SJSA1 (cell line): ENCODE measurements at places on chromosomes 5 and 9. TPM values are rescaled to one million over a fixed set of nuclear protein-coding genes. Genes with fewer than 3 reads are reported as not detected.

DNA sequence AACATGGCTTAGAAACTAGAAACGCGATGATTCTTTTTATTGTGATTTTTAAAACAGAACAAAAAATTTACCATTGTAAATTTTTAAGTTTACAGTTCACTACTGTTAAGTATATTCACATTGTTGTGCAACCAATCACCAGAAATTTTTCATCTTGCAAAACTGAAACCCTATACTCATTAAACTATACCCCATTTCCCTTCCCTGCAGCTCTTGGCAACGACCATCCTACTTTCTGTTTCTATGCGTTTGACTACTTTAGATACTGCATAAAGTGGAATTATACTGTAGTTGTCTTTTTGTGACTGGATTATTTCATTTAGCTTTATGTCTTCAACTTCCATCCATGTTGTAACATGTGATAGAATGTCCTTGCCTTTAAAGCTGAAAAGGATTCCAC, 52.5 kb downstream of the SPOCK1 start:
- H3K27ac ChIP-seq = no peak overlapping the region
- DNase-seq = no peak
- H3K4me1 ChIP-seq = no peaks in the 10 kb centered on the region
- no peaks in the 10 kb centered on the region for H3K27me3 ChIP-seq

GRCh38 chr9:4299005-4299795, 668 bp downstream of the GLIS3 start:
- peaks cover 53% of the 10 kb centered on the region for H3K4me1 ChIP-seq
- no peaks in the 10 kb centered on the region for H3K36me3 ChIP-seq
- H3K27me3 ChIP-seq = no peaks in the 10 kb centered on the region
- H3K4me3 ChIP-seq = peak overlapping the region; percentile 68
- H3K27ac ChIP-seq = peak overlapping the region; percentile 84

Gene GNA14
- total RNA-seq = 0.45 TPM in 1 of 2 replicates, not detected in the other

Gene BSPRY
- total RNA-seq = not detected in 2 replicates
